Effector memory CD8-positive, alpha-beta T cell (primary cell): ENCODE measurements at places on chromosomes 7 and 10.
A peak's percentile ranks its signal among the peaks of the same experiment; 100 is the strongest.

- DNase-seq: peak; percentile 54
Measured at GRCh38 chr7:141533149-141533949, 17.9 kb upstream of the AGK start.

DNA sequence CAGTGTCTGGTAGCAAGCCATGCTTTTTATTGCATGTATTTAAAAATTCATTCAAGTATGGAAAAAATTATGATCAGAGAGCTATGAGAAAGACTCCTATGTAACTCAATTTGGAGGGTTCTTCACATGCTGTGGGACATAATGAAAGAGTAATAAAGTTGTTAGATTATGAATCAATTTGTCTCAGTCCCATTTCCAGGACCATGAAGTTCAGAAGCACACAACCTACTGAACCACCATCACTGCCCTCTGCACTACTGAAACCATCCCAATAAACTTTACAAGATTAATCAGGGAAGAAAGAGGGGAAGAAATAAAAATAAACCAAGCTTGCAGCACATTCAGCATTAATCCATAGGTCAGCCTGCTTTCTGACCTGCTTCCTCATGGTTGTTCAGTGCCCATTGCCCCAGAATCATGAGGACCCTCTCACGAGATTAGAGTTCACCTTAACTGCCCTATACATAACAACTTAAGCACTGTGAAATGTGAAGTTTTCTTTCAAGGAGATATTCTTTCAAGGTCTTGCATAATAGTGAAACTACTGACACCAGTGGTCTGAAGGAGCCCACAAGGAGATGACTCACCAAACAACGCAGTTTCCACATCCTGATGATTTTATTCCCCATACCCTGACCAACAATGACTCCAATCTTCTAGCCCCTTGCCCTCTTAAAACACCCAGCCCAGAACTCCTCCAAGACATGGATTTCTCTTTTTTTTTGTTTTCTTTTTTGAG, 171.5 kb upstream of the ADCY1 start:
- no peak for DNase-seq

DNA sequence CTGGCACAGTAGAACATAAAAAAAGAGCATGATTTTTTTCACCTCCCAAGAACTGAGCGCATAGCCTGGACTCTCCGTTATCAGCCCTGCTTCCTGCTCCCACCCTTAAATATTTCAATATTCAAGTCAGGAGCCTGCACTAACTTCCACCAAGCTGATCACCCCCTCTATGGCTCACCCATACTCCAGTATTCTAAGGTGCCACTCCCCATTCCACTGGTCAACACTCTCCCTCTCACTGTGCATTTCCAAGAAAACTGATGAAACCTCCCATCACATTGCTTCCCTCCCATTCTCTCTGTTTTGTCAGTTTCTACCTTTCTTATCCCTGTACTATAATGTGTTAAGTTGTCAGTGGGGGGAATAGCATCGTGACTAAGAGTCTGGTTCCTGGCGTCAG, 95.0 kb upstream of the C7orf33 start:
- DNase-seq: no peak

DNA sequence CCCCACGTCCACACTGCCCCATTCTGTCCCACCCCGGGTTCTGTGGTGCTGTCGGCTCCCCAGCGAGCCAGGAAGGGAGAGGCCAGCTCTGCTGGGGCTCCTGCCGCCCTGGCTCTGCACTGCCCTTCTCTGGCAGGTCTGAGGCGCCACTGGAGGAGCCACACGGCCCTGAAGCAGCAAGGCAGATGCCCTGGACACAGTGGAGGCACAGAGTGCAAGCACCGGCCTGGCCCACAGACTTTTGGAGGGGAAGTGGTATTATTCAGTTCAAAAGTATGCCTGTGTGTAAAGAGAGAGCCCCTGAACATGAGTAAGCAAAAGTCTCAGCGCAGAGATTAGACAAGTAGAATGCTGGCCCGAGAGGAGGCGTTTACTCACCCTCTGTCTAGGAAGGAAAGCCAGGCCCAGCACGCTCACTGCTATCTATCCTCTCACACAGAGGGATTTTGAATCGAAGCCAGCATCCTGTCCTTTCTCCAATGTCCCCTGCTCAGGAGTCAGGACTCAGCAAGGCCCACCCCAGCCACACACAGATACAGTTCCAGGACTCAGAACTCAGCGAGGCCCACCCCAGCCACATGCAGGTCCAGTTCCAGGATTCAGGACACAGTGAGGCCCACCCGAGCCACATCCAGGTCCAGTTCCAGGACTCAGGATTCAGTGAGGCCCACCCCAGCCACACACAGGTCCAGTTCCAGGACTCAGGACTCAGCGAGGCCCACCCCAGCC, 115.0 kb downstream of the EGFR start:
- DNase-seq: no peak

DNA sequence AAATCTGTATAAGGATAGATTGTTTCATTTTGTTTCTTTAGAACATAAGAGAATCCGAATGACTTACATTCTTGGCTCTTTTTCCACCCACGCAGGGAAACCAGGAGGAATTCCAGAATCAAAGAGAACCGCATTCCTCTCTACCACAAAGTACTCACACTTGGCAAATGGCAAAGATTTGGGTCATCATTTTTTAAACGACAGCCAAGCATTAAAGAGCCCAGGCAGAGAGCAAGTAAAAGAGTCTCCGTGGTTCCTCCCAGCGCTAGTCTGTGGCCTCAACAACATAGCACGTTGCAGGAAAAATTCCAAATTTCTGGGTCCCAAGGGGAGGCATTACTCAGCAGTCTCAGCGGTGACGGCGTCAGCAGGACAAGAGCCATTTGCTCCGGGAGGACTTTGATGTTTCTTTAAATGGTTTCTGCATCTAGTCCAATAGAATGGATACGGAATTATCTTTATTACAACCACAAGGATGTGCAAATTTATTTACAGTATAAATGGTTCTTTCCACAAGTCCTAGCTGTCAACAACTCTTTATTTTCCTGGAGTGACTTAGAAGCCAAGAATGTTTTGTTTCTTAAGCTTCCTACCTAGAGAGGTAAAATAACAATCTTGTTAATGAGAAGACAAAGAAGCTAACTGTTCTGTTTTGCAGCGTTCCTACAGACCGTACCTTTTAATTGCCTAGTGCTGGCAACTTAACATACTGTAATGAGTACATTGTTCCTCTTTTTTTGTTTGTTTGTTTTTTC, 232.5 kb downstream of the SKIDA1 start:
- no peak for DNase-seq

- no peak for DNase-seq
Measured at GRCh38 chr10:86658751-86659150, 4.4 kb downstream of the OPN4 start.

DNA sequence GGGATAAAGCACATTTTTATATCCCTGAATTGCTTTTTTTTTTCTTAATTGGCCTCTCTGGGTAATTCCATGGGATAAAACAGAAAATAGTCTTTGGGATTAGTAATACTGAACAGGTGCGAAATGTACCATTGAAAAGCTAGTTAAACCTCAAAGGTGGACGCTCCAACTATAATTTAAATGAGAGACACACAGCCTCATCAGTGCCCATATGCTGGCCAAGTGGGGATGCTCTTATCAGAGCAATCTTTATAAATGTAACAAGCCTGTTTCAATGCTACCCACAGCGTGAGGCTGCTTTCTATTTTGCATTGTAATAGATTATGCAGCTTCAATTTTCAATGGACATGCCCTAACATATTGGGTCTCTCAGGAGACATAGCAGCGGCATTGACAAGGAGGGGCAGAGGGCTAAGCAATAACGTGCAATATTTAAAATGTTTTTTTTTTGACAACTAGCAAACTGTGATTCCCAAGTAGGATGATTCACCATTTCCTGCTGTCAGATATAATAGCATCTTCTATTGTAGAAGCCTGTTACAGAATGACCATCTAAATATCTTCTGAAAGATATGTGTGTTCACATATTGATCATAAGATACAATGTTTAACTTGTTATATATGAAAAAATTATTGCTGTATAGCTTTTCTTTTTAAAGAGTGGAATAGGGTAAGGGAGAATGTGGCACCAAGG, 91.3 kb upstream of the BET1 start:
- no peak for DNase-seq

GRCh38 chr7:154968336-154969001, 34.5 kb downstream of the PAXIP1 start:
- no peak for DNase-seq

DNA sequence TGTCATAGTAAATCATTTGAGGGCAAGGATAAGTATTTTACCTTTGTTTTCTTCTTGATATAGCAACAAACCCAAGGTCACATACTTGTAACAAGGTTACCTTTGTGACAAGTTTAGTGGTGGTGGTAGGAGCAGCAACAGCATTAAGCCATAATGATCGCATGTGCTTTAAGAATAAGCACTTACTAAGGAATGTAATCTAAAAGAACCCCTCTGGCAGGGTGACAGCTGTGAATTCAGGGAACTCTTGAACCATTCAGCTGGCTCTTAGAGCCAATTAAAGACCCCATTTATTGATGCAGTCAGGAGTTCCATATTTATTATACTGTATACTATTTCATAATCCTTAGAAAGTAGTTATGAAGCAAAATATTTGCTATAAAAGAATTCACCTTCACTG, 370.8 kb downstream of the EXOC4 start:
- DNase-seq: no peak

- no peak for DNase-seq
Measured at GRCh38 chr7:149171892-149172533, 23.3 kb upstream of the ZNF282 start.

DNA sequence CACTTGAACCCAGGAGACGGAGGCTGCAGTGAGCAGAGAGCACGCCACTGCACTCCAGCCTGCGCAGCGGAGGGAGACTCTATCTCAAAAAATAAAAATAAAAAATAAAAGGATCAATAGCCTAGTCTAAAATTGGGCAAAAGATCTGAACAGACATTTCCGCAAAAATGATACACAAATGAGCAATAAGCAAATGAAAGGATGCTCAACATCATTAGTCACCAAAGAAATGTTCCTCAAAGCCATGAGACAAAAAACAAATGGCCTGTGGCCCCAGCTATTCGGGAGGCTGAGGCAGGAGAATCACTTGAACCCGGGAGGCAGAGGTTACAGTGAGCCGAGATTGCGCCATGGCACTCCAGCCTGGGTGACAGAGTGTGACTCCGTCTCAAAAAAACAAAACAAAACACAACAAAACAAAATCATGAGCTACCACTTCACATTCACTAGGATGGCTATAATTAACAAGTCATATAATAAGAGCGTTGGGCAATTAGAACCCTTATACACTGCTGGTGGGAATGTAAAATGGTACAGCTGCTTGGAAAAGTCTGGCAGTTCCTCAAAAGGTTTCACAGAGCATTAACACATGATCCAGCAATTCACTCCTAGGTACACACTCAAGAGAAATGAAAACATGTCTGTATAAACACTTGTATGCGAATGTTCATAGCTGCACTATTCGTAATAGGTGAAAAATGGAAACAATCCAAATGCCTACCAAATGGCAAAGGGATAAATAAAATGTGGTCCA, 3.1 kb downstream of the DAGLB start:
- DNase-seq: no peak

GRCh38 chr10:8289186-8289924, 234.9 kb downstream of the GATA3 start:
- no peak for DNase-seq

- DNase-seq: no peak
Measured at GRCh38 chr10:48517911-48518811, 86.7 kb downstream of the ARHGAP22 start.

DNA sequence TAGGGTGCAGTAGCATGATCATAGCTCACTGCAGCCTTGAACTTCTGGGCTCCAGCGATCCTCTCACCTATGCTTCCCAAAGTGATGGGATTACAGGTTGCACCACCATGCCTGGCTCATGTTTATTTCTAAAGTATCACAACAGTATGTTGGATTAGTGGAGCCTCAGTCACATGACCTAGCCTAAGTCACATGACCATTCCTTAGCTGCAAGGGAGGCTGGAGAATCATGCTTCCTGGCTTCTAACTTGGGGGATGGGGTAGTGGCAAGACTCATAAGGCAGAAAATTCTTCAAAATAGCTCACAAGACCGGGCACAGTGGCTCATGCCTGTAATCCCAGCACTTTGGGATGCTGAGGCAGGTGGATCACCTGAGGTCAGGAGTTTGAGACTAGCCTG, 26.9 kb upstream of the TPST1 start:
- no peak for DNase-seq

DNA sequence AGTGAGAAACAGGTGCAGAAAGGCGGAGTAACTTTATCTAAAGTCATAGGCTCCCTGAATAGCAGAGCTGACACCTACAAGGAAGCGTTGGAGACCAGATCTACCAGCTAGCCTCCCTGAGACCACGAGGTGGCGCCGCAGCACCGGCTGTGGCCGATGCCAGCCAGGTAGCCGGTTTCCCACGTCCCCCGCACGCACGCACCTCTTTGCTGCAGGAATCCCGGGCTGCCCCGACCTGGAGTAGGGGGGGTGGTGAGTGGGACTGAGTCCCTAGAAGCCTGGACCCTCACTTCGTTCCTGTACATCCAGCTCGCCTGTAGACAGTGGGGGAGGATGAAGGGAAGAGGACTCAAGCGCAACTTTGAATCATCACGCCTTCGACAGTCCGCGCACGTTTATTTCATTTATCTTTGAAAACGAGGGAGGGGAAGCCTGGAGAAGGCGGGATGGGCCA, 3.7 kb downstream of the ELOVL3 start:
- DNase-seq: peak; percentile 85

DNA sequence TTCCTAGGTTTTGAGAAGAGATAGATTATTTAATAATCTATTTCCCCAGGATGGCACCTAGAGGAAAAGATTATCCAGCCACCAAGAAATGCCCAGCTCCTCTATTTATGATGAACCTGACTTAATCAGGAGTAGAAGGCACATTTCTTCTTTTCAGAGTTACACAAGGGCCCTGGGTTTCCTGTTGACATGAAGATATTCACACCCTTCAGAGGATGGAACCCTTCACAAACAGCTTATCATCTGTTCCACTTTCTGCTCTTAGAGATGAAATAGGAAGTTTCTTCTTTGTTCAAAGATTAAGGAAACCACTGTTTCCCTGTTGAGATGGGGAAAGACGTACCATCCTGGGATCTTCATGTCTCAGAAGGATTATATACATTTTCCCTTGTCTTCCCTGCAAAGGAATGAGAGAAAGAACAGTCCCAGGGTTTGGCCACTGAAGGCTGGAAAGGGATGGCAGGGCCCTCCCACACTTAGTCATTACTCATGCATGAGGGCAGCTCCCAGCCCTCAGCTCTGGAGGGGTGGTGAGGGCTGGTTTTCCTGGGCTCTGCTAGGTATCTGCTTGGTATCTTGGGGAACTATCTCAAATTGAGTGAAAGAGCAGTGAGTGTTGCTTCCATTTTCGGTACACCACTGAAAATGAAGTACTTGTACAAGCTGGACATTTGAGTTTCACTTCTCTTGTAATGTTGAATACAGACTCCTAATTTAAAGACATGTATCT, 64.0 kb downstream of the MTPAP start:
- no peak for DNase-seq

GRCh38 chr7:72326365-72326764, 85.8 kb downstream of the CALN1 start:
- no peak for DNase-seq

GRCh38 chr7:18353339-18353738, 142.2 kb upstream of the HDAC9 start:
- no peak for DNase-seq

GRCh38 chr10:132335189-132336063, 3.4 kb downstream of the LRRC27 start:
- DNase-seq: no peak

GRCh38 chr7:158062661-158063060, 525.0 kb downstream of the PTPRN2 start:
- DNase-seq: no peak

- no peak for DNase-seq
Measured at GRCh38 chr10:47061776-47062175, 150.5 kb downstream of the PTPN20 start.

GRCh38 chr10:10958041-10958440, 59.6 kb upstream of the CELF2 start:
- DNase-seq: no peak

GRCh38 chr10:117339578-117339977, 35.7 kb downstream of the PDZD8 start:
- no peak for DNase-seq
